ENCODE measurements at places on chromosomes 11 and 22. TPM values are rescaled to one million over a fixed set of nuclear protein-coding genes. Genes with fewer than 3 reads are reported as not detected.

GRCh38 chr22:25482868-25483639, 81.4 kb upstream of the GRK3 start:
- DNase-seq, result no peak

GRCh38 chr11:109421981-109422869, at the start of gene C11orf87:
TSS of gene C11orf87 (plus strand) at chr11:109422190. CDS start at chr11:109423634, 1,444 bp downstream.
- peak; percentile 47 for DNase-seq

- no peak for DNase-seq
These were observed 151.7 kb downstream of the CEP164 start for GRCh38 chr11:117479372-117479771.

DNA sequence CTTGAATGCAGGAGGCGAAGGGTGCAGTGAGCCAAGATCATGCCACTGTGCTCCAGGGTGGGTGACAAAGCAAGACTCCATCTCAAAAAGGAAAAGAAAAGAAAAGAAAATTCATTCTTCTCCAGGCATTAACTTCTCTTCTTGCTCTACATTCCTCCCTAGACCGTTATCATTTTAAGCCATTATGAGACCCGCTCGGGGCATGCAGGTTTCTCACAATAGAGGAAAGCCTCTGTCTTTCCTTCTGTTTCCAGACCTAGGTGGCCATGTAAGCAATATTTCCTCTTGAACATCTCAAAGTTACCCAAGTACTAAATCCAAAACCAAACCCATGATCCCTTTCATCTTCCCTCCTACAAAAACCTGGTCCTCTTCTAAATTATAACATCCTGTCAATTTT, 139.6 kb downstream of the RBFOX2 start:
- DNase-seq, result no peak

DNA sequence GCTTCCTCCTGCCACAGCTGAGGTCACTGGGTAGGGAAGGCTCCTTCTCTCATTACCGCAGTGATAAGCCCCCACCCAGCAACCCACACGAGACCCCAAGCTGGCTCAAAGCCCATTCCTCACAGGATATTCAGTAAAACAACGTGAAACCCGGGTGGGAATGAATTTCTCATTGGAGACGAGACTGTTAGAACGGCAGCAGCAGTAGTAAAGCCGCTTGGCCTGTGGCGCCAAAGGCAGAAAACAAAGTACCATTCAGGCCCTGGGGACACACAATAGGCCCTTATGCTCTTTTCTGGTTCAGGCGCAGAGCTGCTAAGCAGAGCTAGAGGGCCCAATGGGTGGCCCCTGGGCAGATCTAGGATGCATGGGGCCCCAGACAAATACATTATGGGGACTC, 45.3 kb downstream of the PC start:
- no peak for DNase-seq

Gene XKR3
- total RNA-seq, result not detected

Gene OR8D4
- not detected for total RNA-seq

DNA sequence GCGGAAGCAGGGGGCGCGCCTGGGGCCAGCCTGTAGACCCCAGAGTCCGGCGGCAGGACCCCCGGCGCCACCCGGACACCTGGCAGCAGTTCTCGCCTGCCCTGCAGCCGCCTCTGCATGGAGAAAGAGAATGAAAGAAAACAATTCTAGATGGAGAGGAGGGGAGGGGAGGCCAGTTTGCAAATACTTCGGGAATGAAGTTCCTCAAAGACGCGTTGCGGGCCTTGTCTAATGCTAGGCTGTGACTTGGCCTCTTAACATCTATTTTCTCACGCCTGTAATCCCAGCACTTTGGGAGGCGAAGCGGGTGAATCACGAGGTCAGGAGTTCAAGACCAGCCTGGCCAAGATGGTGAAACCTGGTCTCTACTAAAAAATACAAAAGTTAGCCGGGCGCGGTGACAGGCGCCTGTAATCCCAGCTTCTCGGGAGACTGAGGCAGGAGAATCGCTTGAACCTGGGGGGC, 2.1 kb upstream of the BARX2 start:
- DNase-seq, result no peak

Gene DLG2
- total RNA-seq, result 17.3 TPM
